Right ventricle myocardium inferior (tissue), 1 donor: ENCODE measurements at places on chromosomes 5 and 9.

- DNase-seq, result no peak
Measured at GRCh38 chr5:68770551-68770950, 323.3 kb upstream of the SLC30A5 start.

- DNase-seq, result peak; percentile 76
Measured at GRCh38 chr5:16935231-16936149, 598 bp downstream of the MYO10 start.

GRCh38 chr9:36461323-36461722 is 61.3 kb upstream of the RNF38 start:
- no peak for DNase-seq

DNA sequence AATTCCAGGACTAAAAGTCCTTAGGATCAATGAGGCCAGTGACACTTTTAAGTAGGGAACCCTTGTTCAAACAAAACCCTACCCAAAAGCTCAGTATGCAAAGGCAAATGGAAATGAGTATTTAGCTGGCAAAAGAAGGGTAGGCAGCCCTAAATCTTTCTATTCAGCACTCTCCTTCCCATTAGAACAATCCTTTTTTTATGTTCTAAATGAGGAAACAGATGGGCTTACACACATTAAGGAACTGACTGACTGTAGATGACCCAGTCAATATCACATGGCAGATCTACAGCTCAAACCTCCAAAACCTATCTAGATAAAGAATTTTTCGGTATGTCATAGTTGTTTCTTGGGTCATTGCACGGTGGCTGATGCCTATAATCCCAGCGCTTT is 7.2 kb downstream of the CSNK1A1 start:
- DNase-seq, result no peak

DNA sequence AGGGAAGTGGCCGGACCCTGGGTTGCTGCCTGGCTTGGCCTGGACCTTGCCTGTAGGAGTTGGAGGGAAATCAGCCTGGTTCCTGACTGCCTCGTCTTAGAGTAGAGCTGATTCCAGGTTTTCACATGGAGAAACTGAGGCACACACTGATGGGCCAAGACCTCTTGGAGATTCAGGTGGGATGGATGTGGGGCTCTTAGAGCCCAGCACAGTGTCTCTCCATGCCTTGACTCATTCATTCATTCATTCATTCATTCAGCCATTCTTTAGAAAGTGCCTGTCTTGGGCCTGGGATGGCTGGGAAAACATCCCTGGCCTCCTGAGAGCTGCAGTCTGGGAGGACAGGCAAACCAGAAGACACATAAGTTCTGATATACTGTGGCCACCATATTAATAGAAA is 2.2 kb downstream of the LRRC8A start:
- DNase-seq, result no peak

DNA sequence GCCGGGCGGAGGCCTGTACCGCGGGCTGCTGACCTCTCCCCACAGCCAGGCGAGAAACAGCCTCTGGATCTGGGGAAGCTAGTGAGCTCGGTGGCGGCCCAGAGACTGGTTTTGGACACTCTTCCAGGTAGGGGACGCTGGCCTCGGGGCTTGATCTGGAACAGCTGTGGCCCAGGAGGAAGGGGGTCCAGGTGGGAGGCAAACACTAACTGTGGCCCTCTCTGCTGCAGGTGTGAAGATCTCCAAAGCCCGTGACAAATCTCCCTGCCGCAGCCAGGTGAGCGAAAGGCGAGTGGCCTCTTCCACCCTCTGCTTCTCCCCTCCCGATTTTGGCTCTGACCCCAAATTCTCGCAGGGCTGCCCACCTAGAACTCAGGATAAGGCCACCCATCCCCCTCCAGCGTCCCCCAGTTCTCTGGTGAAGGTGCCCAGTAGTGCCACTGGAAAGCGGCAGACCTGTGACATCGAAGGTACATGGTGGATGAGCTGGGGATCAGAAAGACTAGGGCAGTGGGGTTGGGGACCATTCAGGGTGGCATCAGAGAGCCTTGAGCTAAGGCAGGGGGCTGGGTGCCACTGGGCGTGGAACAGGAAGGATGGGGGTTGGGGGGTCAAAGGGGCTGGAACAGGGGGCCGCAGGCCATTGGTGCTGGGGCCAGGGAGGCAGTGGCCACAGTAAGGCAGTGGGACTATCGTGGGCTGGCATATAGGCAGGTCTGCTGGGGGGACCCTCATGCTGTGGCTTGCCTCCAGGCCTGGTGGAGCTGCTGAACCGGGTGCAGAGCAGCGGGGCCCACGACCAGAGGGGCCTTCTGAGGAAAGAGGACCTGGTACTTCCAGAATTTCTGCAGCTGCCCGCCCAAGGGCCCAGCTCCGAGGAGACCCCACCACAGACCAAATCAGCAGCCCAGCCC is 12.9 kb upstream of the SLC34A1 start:
- no peak for DNase-seq

GRCh38 chr9:79165020-79165780 is 406.6 kb upstream of the TLE4 start:
- no peak for DNase-seq

GRCh38 chr9:91697201-91697600 is 252.8 kb downstream of the ROR2 start:
- no peak for DNase-seq
